ENCODE measurements at places on chromosomes 3 and 15.

- no peak for DNase-seq
Observed at GRCh38 chr3:127546970-127547733, 43.4 kb downstream of the TPRA1 start.

GRCh38 chr3:184169896-184170875, 4.5 kb upstream of the AP2M1 start:
- no peak for DNase-seq

DNA sequence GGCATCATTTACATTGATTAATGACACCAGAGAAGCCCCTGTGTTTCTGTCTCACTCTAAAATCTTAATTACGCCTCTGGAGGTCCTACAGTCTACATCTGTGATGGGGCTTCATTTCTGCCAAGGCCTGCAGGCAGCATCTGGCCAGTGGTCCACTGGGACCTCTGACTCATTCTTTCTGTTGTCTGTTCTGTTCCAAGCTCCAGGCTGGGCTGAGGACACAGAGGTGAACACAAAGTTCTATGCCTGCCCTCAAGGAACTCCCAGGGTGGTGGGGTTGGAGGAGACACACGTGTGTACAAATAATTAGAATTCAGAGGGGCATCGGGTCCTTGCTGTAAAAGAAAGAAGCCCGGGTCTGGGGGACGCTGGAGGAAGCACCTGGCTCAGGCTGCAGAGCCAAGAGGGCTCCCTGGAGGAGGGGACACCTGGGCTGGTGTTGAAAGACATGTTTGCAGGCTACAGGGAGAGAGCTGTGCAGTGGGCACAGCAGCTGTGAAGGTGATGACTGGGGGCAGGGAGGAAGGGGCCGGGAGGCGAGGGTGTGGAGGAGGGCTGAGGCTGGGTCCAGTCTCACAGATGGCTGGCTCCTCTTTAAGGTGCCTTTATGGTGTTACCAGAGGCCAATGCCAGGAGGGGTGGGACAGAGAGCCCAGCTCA, 103.3 kb upstream of the PRR23E start:
- DNase-seq, result no peak

GRCh38 chr3:71597286-71597685, 13.8 kb upstream of the FOXP1 start:
- DNase-seq, result no peak

GRCh38 chr3:74107451-74107850, 482.7 kb upstream of the PDZRN3 start:
- no peak for DNase-seq

DNA sequence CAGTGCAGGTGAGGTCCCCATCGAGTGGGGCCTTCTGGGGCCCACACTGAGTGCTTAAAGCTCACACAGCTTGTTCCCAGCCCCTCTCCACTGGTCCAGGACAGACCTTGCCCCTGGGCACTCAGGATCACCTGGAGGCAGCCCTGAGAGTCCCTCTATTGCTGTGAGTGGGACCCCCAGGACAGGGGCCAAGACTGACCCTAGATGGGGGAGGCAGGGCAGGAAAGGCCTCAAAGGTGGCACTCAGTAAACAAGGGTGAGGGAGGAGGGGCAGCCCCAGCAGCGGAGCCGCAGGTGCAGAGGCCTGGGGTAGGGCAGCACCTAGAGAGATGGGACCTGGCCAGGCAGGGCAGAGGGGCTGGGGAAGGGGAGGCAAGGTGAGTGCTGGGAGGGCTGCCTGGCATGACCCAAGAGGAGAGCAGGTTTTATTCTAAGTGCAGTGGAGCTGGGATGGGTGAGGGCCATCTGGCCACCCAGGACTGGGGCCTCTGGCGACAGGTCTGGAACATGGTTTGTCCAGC, 27.9 kb downstream of the CFAP100 start:
- no peak for DNase-seq

DNA sequence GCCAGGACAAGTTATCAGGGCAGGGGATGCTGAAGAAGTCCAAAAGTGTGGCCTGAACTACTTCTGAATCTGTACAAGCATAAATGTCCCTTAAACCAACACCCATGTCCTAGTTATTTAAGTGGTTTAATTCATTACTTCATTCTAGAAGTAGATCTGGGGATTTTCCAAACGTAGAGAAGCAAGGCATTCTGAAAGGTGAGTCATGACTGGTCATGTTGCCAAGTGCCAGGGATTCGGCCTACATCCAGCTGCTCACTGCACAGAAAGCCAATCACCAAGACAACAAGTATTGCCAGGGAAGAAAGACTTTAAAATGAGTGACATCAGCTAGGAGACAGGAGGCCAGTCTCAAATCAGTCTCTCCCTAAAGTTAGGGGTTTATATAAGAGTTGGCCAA, 396.6 kb downstream of the GABRB3 start:
- no peak for DNase-seq

DNA sequence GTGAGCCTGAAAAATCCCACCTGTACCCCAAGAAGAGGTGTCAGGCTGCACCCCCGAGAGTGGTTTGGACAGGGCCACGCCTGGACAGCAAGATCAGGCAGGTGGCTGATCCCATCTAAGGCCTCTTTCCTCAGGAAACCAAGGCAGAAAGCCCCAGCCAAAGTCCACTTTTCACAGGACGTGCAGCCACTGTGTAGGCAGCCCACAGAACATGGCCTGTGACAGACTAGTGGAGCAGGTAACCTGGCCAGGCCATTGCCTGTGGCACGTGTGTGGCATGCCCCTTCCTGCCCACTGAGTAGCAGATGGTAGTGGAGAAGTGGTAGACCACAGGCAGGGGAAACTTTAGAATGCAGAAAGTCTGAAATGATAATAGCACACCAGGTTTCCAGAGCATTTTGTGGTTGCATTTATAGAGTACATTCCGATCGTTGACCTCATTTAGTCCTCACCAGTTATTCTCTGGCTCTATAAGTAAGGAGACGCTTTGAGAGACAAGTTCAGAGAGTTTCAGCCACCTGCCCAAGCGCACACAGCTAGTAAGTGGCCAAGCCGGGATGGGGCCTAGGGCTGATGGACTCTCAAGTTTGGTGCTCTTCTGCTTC, 68.7 kb downstream of the AAGAB start:
- no peak for DNase-seq

DNA sequence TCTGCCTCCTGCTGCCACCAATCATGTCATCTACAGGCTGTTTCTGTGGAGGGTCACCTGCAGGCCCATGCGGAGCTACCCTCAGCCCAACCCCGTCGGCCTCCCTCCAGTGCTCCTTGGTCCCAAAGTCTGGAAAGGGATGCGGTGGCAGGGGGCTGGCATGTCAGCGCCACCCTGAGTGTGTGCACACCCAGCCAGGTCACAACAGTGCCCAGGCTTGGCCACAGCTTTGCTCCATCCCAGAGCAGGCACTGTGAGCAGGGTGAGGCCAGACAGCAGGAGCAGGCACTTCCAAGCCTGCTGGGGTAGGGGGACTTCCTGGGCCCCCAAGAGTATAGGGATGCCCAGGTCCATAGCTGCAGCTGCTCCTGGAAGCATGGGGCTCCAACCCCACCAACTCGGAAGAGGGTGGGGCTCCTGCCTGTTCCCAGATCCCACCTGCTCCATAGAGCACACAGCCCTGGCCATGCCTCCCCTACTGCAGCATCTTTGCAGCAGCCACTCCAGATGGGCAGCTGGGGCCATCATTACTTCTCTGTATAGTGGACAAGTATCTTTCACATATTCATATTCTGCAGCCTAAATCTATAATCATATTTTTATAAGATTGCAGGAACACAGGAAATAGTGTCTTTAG, 109.3 kb downstream of the CBLB start:
- no peak for DNase-seq

DNA sequence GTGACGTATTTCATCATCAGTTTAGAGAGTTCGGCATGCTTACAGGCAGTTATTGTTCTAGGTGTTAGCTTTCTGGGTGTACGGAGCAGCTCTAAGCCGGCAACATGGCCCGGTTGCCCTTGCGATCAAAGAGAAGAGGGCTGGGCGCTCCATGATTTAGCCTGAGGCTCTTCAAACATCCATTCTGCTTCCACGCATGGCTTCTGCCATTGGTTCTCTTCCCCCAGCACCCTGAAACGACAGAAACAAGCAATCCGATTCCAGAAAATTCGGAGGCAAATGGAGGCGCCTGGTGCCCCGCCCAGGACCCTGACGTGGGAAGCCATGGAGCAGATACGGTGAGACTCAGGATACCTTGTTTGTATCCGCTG, 574 bp downstream of the NGRN start:
- no peak for DNase-seq

- no peak for DNase-seq
Observed at GRCh38 chr15:88246081-88246480, 10.5 kb downstream of the NTRK3 start.

DNA sequence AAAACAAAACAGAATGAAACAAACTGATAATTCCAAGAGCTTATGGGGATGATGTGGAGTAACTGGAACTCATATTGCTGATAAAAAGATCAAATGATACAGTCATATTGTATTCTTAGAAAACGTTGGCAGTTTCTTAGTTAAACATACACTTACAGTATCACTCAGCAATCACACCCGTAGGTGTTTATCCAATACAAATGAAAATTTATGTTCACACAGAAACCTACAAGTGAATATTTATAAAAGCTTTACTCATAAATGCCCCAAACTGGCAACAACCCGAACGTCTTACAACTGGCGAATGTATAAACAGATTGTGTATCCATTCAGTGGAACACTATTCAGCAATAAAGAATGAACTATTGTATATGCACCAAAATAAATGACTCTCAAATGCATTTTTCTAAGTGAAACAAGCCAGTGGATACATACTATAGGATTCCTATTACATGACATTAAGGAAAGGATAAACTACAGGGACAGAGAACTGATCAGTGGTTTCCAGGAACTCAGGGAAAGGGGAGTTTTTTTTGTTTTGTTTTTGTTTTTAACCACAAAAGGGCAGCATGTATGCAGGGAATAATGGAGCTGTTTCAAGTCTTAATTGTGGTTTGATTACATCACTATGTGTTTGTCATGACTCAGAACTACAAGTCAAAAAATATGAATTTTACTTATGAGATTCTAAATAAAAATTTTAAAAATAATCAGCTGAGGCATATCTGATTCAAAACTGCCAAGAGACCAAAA, 71.8 kb upstream of the NDUFB4 start:
- DNase-seq, result no peak

DNA sequence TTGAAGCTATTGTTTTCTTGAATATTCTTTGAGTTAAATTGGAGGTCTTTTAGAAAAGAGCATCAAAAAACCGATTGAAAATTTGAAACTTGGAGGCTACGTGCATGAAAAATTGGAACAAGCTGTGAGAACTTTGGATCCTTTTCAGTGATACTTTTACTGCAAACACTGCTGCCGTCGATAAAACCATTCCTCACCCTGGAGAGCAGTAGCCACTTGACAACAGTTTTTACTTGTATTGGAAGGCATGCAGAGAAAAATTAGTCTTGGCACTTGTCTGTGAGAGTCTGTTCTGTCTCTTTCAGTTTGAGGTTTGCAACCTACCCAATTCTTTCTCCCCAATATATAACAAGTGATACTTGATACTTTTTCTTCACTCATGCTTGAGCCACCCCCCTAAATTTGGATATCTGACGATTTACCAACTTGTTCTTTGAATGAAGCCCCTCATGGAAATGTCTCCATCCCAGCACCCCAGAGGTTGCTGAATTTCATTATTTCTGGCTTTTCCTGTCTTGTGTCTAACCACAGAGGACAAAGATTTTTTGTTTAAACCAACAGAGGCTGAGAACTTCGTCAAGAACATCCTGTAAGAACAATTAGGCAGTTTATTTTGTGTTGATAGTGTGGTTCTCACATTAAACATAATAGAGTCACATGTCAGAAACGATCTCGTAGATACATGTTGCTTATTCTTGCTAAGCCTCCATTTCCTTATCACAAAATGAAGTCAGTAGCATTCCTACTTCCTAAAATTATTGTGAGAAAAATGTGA, 307.3 kb upstream of the PLSCR5 start:
- no peak for DNase-seq

DNA sequence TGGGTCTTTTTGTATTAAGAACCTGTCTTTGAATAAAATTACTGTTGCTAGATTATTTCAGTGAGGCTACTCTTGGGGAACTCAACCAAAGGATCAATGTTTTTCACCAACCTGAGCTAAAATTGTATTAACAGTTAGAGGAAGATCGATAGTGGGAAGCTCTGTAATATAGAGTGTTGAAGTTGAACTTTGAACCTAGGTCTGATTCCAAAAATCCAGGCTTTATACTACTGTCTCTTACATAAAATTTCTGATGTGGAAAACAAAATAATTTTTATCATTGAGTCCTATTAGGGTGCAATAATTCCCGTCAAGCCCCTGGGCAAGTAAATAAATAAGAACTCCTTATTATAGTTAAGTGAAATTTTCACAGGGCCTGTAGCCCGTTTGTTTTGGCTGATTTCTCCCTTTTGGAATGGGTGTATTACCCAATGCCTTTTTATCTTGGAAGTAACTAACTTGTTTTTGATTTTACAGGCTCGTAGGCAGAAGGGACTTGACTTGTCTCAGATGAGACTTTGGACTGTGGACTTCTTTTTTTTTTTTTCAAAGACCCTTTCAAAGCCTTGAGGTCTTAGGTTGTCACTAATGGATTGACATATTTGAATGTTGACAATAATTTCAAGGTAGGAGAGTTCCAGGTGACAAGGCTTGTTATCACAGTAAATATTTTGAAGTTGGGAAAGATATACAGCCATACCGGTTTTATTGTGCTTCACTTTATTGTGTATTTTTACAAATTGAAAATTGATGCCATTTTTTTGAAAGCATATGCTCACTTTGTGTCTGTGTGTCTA, 276.1 kb downstream of the NFKBIZ start:
- no peak for DNase-seq

- DNase-seq, result no peak
Observed at GRCh38 chr3:16528581-16528993, 15.1 kb upstream of the RFTN1 start.

GRCh38 chr3:4751502-4752101, 227.6 kb upstream of the BHLHE40 start:
- DNase-seq, result no peak

- DNase-seq, result no peak
Observed at GRCh38 chr3:184129012-184129411, 6.1 kb upstream of the EIF2B5 start.

- no peak for DNase-seq
Observed at GRCh38 chr3:41202834-41203345, 3.6 kb downstream of the CTNNB1 start.

GRCh38 chr15:66472176-66472999, 25.2 kb downstream of the SNAPC5 start:
- DNase-seq, result no peak

GRCh38 chr3:99780749-99781148, 36.9 kb upstream of the CMSS1 start:
- DNase-seq, result no peak

All from natural killer cell treated with Interleukin-12 subunit alpha and Interleukin-12 subunit beta and Interleukin-15 and Interleukin-18, amount 100 ng/mL, for 72 hours (primary cell).